ENCODE measurements at places on chromosomes 12 and 14.

DNA sequence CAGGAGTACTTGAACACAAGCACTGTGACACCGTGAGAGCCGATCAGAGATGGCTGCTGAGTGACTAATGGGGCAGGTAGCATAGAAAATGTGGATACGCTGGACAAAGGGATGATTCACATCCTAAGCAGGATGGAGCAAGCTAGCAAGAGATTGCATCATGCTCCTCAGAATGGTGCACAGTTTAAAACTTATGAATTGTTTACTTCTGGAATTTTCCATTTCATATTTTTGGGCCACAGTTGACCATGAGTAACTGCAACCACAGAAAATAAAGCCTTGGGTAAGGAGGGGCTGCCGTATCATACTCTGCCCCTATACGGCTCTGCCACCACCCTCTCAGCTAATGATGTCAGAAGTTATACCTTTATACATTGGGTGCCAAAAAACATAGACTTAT is 23.3 kb upstream of the MARK3 start:
- DNase-seq, result no peak

- DNase-seq, result no peak
Measured at GRCh38 chr12:96189781-96190180, 4.4 kb upstream of the ELK3 start.

- DNase-seq, result no peak
Measured at GRCh38 chr12:3116106-3116844, 39.1 kb downstream of the TSPAN9 start.

DNA sequence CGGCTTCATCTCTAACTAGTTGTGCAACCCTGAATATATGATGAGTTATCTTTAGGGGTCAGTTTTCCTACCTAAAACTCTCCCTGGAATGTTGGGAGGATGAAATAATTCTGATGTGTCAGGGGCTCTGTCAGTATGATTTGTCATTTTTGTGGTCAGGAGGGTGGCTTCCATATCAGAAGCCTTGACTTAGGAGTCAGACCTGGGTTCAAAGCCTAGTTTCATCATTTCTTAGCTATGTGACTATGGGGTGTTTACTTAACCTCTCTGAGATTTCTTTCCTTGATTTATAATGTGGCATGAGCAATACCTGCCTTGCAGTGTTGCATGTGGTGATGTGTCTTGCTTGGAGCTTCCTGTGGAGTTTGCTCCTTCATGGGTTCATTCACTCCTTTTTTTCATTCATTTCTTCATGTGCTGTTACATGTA is 146.8 kb downstream of the CHST11 start:
- no peak for DNase-seq

- no peak for DNase-seq
Measured at GRCh38 chr12:116244001-116244400, 33.5 kb downstream of the MED13L start.

- DNase-seq, result no peak
Measured at GRCh38 chr14:94663965-94664704, 51.9 kb downstream of the SERPINA3 start.

DNA sequence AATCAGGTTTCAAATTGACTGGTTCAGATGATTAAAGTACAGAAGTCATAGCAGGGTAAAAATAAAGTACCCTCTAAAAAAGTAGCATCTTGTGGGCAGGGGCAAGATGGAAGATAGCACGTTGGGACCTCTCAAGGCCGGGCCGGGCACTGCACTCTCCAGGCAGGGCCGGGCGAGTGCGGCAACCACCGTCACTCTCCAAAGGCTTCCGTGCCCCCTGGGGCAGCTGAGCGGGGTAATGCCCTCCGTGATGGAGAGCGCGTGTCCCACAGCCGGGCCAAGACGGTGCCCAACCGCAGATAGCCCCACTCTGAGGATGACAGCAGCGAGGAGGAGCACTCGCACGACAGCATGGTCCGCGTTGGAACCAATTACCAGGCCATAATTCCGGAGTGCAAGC is 8.6 kb upstream of the PLXNC1 start:
- DNase-seq, result no peak

DNA sequence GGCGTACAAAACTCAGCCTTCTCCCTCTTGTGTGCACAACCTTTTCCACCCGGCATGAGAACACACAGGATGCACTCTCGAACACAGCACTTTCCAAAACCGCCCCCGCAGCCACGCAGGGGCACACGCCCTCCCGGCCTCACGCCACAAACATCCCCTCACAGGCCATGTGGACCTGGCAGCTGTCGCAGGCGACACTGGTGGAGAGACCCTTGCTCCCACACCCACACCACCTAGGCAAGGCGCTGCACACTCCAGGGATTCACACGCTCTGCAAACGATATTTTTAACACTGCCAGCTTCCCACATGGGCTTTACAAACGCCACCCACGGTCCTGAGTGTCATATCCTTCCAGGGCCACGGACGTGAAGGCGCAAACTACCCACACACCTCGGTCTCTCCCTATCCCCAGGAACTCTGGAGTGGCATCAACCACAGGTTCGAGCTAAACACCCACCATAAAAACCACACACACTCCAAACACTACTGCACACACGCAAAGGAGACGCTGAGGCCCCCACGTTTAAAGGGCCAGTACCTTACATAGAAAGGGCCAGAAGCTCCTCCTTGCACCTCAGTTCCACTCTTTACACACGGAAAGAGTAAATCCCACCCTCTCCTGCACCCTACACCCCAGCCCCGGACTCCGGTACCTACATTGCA is 12.4 kb upstream of the ITGB7 start:
- no peak for DNase-seq

GRCh38 chr14:68162887-68163286 is 343.3 kb downstream of the RAD51B start:
- DNase-seq, result no peak

GRCh38 chr12:71420775-71421406 is 18.7 kb upstream of the LGR5 start:
- DNase-seq, result no peak

DNA sequence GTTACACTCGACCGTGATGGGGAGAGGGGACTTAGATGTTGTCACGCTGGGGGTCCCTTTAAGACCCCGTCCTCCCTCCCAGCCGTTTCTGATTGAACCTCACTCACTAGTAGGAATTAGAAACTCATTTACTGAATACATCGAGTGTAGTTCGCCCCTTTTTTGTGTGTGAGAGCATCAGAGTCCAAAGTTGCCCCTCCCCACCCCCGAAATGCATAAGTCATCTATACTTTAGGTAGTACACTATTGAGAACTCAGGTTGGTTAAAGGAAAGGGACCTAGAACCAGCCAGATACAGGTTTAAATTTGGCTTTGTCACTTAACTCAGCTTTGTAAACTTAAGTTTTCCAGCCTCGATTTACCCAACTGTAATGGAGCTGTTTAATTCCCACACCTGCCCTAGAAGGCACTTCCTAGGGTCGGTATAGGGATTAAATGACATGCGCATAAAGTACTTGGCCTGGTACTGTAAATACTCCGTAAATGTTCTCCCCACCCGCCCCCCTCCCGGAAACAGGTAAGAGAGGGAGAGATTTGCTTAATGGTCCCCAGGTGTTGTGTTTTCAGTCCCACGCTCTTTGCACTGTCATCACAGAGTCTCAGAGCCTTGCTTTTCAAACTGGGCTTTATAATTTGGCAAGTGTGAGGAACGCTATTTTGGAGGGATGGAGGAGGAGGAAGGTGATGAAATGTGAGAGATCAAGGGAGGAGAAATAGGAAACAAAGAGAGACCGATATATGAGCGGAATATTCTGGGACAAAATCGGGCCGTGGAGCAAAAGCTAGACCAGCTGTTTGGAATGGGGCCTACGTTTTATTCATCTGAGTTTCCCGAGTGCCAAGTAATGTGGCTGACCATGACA is 897 bp downstream of the SUDS3 start:
- DNase-seq, result no peak

- DNase-seq, result no peak
Measured at GRCh38 chr12:110199339-110200123, 75.4 kb downstream of the IFT81 start.

- no peak for DNase-seq
Measured at GRCh38 chr14:53020193-53020932, 69.5 kb upstream of the FERMT2 start.

- DNase-seq, result no peak
Measured at GRCh38 chr12:82430541-82431145, 72.3 kb downstream of the METTL25 start.

DNA sequence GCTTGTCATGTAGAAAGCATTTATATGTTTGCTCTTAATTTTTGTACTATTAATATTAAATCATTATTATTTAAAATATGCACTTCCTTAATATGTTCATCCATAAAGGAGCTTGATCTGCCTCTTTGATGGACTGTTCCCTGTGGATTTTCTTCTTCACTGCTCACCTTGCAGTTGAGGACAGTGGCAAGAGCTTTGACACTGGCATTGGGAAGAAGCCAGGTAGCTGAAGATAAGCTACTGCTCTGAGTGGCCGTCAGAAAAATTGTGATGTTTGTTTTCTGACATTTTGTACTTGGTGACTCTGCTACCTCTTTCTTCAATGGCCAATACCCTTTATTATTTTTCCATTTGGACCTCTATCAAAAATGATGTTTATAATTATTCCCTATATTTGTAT is 349.4 kb upstream of the NOVA1 start:
- no peak for DNase-seq

DNA sequence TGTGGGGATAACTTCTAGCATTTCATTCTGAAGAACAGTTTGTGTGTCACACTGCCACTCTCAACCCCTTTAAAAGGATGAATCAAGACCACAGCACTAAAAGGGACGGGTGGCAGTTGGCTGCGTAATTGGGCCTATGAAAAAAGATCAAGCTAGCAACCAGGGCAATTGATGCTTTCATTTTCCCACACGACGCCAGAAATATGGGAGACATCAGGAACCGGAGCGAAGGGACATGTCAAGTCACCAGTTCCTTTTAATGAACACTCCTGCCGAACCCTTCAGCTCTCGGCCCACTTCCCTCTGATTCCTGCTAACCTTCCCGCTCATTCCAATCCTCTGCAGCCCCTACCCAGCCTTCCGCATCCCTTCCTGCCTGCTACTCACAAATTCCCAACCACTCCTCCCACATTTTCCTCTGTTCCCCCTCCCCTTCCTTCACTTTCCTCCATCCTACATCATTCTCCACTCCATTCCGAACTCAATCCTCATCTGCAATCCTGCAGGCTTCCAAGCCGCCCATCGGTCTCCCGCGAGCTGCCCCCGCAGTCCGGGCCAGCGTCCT is 753 bp downstream of the CSRNP2 start:
- DNase-seq, result peak; percentile 57

- no peak for DNase-seq
Measured at GRCh38 chr14:90747909-90748308, 68.3 kb downstream of the TTC7B start.

- DNase-seq, result no peak
Measured at GRCh38 chr12:90216020-90216552, 507.4 kb upstream of the ATP2B1 start.

- DNase-seq, result no peak
Measured at GRCh38 chr12:41013881-41014642, 174.1 kb upstream of the PDZRN4 start.

DNA sequence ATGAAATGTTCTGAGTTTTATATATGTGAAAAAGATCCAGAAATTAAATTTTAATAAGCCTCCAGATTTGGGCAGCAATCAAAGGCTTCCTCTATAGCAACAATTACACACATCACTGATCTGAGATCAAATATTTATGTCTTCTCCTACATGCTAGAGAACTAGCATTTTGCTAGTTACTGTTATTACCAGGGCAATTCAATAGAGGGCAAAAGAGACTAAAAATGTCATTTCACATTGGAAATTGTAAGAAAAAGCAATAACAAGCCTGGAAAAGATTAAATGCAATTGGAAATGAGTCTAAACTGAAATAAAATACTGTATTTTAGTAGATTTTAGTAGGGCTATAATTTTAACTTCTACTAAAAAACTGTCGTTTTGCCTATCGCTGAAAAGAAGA is 32.6 kb upstream of the ANO6 start:
- no peak for DNase-seq

DNA sequence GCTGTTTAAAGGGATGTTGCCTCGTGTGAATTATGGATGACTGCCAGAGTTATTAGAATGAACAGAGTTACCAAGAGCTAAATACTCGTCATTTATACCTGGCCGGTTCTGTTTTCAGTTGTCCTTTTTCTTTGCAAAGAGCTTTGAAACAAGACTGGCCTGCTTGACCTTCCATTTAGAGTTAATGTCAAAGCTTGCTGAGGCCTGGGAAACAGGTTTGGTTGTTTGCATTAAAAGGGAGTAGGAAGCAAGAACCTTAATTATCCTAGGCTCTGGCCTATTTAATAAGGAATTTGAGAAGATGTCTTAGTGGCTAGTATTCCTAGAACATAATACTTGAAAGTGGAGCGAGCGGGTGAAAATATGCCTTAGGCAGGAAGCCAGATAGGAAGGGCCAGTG is 233.3 kb downstream of the CACNA1C start:
- no peak for DNase-seq

- no peak for DNase-seq
Measured at GRCh38 chr14:32358781-32359180, 29.7 kb downstream of the AKAP6 start.

GRCh38 chr14:100285021-100285912 is 21.0 kb downstream of the SLC25A29 start:
- DNase-seq, result peak; percentile 67

GRCh38 chr12:115222220-115222619 is 538.2 kb upstream of the TBX3 start:
- DNase-seq, result no peak

GRCh38 chr12:124915239-124916236 is 1.1 kb upstream of the UBC start:
- DNase-seq, result no peak

DNA sequence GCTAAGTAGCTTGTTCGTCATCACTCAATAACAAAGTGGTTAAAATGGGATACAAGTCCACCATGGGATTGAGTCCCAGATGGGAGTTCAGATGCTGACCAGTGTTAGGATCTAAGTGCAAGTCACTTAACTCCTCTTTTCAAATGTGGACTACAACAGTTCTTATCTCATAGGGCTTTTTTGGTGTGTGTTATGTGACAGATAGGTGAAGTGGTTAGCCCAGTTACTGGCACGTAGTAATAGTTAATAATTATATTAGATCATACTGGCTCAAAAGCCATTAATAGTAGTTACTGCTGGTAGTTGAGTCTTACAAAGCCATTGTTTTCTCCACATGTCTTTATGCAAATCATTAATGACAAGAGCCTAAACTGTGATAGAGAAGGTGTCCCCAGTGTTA is 73.2 kb downstream of the RCOR1 start:
- DNase-seq, result no peak

GRCh38 chr12:29329411-29329810 is 51.6 kb downstream of the ERGIC2 start:
- no peak for DNase-seq

GRCh38 chr12:6742834-6743233 is 10.1 kb downstream of the MLF2 start:
- no peak for DNase-seq

- DNase-seq, result no peak
Measured at GRCh38 chr12:110556705-110557104, 26.4 kb downstream of the PPTC7 start.

Data from hypothalamus (tissue), 51 donors.